Fibroblast of upper back skin (primary cell): ENCODE measurements at places on chromosomes 4 and X.

GRCh38 chr4:83552924-83553323, 17.0 kb downstream of the GPAT3 start:
- peak; percentile 77 for DNase-seq

DNA sequence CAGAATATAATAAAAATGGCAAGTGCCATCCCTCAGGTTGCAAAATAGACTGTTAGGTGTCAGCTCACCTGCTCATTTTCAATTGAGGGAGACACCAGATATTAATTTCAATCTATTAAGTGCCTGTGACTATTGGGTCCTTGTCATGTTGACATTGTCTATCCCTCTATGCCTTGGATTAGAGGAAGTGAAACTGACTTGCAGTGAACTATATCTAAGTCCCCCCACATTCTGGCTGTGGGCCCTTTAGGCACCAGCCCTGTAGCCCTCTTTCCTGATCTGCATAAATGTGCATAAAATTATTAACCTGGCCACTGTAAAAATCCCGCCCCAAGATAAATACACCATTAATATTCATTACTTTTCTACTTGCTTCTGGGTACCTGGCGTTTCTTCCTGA, 293.0 kb upstream of the CLNK start:
- no peak for DNase-seq

DNA sequence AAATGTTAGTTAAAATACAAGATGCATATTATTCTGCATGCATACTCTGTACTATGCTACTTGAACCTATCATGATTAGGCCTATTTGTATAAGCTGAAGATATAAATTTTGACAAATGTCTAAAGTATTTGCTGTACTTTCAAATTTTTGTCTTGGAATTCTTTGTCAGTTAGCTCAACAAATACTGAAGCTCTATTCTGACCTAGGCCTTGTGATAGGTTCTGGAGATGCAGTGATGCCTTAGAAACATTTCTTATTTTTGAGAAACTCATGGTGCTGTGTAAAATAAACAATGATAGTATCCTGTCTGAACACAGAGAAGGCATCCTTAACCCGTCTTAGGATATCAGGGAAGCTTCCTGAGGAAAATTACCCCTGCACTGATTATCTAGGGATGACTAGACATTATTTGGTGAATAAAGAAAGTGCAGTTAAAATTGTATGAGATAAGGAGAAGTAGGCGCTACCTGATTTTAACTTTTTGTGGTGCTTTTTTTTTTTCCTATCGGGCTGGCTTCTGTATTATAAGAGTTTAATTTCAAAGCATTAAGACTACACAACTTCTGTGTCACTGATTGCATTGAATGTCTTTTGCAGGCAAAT, 43.4 kb downstream of the MOB1B start:
- peak; percentile 29 for DNase-seq

DNA sequence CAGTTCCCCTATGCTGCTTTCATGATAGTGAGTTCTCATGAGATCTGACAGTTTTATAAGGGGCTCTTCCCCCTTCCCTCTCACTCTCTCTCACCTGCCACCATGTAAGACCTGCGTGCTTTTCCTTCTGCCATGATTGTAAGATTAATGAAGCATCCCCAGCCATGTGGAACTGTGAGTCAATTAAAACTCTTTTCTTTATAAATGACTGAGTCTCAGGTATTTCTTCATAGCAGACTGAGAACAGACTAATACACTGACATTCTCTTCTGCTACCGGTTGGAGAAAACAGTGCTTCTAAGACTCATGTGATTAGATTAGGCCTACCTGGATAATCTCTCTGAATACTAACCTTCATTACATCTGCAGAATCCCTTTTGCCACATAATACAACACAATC, 45.4 kb upstream of the TRPC5OS start:
- no peak for DNase-seq

- DNase-seq = peak; percentile 0
These were observed 150.1 kb downstream of the ADAM29 start for GRCh38 chr4:175068266-175068665.

DNA sequence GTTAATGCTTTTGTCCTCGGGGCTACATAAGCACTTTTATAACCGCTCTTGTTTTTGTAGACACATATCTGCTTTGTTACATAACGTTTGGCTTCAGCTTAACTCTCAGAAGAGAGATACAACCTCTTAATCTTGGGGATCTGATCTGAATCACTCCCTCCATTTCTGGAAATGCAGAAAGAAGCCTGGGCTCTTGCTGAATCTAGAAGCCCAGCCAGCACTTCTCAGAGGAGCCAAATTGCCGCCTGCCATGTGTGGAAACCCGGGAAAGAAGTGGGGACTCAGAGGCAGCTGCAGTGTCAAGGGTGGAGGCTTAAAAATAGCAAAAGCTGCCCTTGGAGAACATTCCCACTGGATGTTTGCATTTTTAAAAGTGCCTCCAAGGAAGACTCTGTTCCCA, 69.3 kb upstream of the LDB2 start:
- peak; percentile 34 for DNase-seq

- DNase-seq = peak; percentile 44
These were observed 1.5 kb downstream of the STARD8 start for GRCh38 chrX:68648960-68649359.
